Activated CD4-positive, alpha-beta T cell treated with anti-CD3 and anti-CD28 coated beads, Interleukin-2, amount 10 ng/mL, durations not matched to agents 24 days and 14 days (primary cell): ENCODE measurements at places on chromosomes 2 and 18. TPM values are rescaled to one million over a fixed set of nuclear protein-coding genes. Genes with fewer than 3 reads are reported as not detected.

- DNase-seq = no peak
Measured at GRCh38 chr2:127321303-127321702, 27.4 kb upstream of the ERCC3 start.

The TXNDC2 gene
- not detected in 2 replicates for total RNA-seq

DNA sequence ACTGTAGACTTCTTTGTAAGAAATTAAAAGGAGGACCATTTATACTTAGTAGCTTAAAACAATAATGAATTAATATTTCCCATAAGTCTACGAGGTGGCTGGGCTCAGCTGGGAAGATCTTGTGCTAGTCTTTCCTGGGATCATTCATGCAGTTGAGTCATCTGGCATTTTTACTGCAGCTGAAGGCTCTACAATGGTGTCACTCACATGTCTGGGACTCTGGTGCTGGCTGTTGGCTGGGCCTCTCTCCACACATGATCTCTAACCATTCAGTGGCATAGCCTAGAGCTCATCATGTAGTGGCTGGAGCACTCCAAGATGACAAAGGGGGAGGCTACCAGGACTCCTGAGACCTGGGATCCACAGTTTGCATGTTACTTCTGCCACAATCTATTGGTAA lies 35.5 kb downstream of the CLASP1 start:
- DNase-seq = no peak

DNA sequence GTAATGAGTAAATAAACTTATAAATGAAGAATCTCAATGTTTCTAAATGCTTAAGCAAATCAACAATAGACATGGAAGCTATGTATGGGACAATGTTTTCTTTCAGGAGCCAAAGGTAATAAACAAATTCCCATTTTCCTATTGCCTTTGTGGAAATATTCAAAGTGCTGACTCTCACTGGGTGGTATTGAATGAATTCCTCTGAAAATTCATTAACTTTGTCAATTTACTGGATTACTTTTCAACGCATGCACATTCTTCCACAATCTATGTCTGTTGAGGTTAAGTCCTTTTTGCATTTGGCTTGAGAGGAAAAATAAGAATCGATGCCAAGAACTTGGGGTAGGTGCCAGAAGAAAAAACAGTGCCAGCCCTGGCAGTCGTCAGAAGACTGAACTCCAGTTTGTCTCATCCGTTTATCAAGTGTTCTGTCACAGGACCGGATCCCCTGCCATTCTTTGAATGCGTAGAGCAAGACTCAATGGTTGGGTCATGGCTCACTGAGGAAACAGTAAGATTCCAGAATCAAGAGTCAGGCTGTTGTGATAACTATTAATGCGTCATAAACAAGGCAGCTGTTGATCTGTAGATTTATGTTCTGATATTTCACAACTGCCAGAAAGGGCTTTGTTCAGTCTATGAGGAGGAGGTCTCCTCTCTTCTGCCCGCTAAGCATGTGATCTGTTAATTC lies 133.3 kb downstream of the GFPT1 start:
- peak; percentile 48 for DNase-seq

The RAX gene
- total RNA-seq = not detected in 2 replicates

The RGPD3 gene
- 0.21 TPM in 2 replicates for total RNA-seq
